ENCODE measurements at places on chromosomes 16 and 17.
A peak's percentile ranks its signal among the peaks of the same experiment; 100 is the strongest.

GRCh38 chr17:35057332-35057915, 6.1 kb downstream of the RFFL start:
- DNase-seq = no peak

GRCh38 chr16:2121853-2122252, 13.8 kb downstream of the PKD1 start:
- DNase-seq = peak; percentile 68

GRCh38 chr16:86574646-86575045, 3.7 kb upstream of the FOXL1 start:
- no peak for DNase-seq

DNA sequence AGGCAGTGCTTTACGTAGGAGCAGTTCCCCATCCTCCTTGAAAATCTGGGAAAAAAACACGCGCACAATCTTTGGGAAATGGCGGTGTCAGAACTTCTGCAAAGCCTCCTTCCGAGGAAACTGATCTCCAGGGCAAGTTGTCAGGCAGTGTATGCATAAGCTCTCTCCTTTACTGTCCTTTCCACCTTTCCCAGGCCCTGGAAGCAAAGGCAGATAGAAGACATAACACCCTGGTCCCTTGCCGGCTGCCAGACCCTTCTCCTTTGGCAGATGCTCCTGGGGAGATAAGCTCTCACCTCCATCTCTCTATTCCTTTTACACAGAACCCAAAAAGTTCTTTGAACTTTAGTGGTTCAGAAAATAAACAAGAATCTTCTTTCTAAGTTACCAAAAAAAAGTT, 12.4 kb downstream of the TOB1 start:
- DNase-seq = no peak

GRCh38 chr17:64534187-64534586, 27.4 kb downstream of the CEP95 start:
- DNase-seq = no peak

- no peak for DNase-seq
Observed at GRCh38 chr16:525520-526180, 1.9 kb upstream of the CAPN15 start.

DNA sequence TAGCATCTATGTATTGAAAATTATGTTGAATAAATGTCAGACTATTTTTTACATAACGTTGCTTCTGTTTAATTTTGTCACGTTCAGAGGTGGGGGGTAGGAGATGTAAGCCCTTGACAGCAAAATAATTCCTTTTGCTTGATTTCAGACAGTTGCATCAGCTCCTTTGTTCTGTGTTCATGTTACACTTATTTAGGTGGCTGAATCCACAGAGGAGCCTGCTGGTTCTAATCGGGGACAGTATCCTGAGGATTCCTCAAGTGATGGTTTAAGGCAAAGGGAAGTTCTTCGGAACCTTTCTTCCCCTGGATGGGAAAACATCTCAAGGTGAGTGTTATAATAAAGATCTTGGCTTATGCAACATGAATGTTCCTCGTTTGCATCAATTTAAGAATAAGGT, 4.5 kb downstream of the HERPUD1 start:
- DNase-seq = no peak

DNA sequence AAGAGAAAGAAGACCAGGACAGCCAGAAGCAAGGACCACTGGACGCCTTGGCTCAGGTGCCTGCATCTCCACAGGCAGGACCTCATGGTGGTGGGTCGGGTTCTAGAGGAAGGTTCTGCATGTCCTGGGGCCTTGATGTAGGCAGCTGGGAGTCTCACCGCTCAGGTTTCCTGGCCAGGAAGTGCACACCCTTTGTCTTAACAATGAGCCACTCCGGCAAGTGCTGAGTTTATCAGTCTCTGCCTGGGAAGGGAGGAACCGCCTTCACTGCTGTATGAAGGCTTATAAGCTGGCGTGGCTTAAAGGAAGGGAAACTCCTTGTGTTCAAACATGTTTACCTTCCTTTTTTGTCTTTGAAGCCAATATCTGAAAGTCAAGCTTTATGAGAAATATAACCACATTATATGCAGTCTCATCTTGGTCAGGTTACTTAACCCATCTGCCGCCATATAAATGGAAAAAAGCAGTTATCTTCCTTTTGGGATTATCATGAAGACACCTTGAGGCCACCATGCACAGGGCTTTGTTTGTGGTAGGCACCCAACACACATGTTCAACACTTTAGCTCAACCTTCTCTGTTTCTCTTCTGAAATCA, at the start of gene ST6GALNAC1:
Gene ST6GALNAC1, minus strand, starts transcription at position 205 of the 596 bp plus-strand sequence. Its CDS starts 119 bp downstream, at position 86.
- no peak for DNase-seq

GRCh38 chr16:67419502-67419901, 3.2 kb upstream of the ZDHHC1 start:
- no peak for DNase-seq

DNA sequence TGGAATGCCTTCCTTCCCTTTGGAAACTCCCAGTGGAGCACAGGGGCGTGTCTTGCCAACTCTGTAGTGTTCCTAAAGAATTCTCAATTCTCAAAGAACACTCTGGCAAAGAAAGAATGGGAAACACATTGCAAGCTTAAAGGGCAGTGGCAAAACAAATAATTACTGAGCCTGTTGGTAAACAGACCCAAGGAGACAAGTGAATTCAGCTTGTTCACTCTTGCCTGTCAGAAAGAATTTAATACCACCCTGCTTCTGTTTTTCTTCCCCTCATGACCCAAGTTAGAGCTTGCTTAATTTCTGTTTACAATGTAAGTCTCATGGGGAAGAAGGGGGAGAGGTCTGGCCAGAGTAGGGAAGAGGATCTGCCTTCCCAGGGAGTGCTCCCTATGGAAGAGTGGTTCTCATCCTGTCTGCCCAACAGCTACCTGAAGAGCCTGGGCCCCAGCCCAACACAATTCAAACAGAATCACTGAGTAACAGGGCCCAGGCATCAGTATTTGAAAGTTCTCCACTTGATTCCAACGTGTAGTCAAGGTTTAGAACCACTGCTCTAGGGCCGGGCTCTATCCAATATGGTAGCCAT, 386.0 kb downstream of the SLC39A11 start:
- DNase-seq = no peak

- DNase-seq = no peak
Observed at GRCh38 chr16:66152823-66153393, 213.6 kb upstream of the CDH5 start.

GRCh38 chr16:86196687-86197391, 297.9 kb downstream of the IRF8 start:
- no peak for DNase-seq

GRCh38 chr17:20174588-20175265, 165.6 kb downstream of the SPECC1 start:
- no peak for DNase-seq

DNA sequence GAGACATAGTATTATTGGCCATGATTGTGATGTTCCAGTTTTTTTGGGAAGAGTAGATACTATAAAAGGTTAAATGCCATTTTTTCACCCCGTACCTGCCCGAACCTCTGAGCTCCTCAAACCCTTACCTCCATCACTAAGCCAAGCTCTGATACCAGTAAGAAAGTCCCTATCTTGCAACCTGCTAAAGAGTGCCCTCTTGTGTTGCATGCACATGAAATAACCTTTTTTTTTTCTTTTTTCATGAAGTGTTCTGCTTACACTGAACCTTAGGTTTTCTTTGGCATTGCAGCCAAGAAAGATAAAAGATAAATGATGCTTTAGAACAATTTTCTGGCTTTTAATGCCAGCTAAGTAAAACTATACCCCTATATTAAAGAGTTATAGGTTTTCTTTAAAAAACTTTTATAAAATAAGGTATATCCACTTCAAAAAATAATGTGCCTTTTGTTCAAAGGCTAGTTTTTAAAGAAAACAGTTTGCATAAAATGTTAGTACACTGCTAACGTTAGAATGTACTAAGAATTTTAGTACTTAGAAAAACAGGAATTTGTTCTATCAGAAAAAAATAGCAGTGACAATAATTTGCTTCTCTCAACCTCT, 295.3 kb upstream of the PMFBP1 start:
- no peak for DNase-seq

- DNase-seq = no peak
Observed at GRCh38 chr16:84821728-84822689, 2.2 kb downstream of the CRISPLD2 start.

GRCh38 chr17:80284631-80285030, 24.0 kb downstream of the RNF213 start:
- no peak for DNase-seq

- no peak for DNase-seq
Observed at GRCh38 chr17:82351713-82352488, 7.1 kb upstream of the TEX19 start.

DNA sequence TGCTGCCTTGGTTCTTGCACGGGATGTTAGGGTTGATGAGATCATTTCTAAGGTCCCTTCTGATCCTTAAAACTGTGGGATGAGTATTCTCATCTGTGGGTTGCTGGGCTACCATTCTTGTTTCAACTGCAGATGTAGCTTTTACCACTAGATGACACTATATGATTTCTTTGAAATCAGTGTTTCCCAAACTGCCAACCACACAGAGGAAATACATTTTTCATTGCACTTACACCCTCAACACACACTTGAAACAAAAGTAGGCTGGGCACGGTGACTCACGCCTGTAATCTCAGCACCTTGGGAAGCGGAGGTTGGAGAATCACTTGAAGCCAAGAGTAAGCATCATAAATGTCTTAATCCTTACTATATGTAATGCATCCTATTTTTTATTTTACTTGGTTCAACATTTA, 15.3 kb downstream of the LCMT1 start:
- no peak for DNase-seq

DNA sequence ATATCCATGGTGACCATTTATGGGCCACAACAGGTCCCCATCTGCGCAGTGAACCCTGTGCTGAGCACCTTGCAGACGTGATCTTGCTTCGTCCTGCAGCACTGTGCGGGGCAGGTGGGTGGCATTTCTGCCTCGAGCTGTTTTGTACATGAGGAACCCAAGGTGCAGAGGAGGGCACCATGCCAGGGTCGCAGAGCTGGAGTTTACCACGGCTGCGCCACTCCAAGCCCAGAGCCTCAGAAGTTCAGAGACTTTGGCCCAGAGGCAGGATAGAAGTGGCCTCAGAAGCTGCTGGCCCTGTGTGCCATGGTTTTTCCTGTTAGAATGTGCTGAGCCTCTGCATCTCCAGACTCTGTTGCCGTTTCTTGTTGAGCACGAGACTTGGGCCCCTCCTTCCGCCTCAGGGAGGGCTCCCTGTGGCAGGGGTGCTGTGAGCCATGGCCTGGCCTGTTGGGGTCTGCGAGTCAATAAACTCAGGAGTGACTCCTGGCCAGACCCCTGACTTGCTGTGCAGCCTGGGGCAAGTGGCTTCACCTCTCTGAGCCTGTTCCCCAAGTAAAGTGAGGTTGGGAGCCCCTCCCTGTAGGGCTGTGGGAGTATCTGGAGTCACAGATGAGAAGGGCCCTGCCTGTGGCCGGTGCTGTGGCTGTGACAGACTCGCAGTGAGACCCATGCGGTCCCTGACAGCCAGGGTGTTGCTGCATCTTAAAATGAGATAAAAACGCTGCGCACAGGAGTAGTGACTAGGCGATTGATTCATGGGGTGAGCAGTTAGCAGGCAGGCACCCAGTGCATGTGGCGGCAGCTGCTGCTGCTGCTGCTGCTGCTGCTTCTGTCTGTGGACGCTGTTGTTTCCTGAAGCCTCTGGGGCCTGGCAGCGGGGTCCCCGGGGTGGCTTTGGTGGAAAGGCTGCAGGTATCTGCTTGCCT, 11.8 kb downstream of the MAP2K3 start:
- DNase-seq = no peak

DNA sequence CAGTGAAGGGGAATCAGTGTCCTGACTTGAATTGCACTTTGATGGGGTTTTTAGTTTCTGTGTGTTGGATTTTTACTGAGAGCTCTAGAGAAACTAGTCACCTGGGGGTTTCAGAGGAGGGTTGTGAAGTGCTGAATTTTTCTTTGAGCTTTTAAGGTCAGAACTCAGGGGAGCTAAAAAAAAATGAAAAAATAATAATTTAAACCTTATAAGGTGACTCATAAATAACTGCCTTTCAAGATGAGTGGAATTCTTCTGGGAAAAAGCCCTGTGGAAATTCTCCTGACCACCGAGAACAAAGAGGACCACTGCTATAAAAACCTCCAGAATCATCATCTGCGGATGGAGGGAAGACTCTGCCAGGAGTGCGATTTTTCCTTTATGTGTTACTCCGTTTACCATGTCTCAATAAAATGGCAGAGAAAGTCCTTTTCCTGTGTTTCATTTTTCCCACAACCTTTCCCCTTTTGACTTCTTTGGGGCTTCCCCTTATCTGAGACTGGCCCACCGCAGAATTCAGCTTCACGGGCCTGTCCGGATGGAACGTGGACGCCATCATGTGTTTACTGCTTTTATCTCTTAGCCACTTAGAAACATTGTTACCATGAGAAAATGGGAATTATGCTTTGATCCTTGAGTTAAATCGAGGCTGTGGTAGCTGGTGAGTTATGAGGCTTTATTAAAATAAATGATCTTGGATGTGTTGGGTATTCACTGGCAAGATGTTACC, 39.7 kb downstream of the RPTOR start:
- no peak for DNase-seq

DNA sequence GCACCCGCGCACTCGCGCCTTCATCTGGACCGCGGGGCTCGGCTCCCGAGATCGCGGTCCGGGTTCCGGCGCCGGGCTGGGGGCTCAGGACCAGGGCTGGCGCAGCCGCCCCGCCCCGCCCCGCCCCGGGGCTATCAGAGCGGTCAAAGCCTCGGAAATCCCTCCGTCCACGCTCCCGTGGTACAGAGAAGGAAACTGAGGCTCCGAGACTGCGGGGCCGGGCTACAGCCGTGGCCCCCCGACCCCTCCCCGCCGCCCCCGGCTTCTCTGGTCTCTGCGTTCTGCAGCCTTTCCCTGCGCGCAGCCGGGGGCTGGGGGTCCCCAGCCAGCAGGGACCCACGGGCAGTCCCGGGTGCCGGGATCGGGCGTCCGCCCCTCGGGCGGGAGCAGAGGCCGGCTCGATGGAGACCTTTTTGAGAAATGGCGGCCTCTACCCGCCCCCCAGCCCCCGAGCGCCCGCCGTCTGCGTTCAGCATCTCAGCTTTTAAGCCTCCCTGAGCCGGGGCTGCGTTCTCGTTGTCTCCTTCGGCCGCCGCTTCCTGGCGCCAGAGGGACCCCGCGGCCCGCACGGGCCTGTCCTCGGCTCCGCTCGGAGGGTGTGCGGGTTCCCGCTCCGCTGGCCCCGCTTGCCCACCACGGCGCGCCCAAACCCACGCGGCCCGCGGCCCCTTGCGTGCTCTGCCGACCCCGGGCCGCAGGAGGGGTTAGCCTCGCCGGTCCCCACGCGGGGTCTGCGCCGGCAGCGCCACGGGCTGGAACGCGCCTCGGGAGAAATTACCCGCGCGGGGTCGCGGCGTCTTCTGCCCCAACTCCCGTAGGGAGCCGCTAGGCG, 1.5 kb upstream of the NPTX1 start:
- DNase-seq = no peak

GRCh38 chr16:65489531-65490023, 367.7 kb upstream of the CDH11 start:
- DNase-seq = no peak

DNA sequence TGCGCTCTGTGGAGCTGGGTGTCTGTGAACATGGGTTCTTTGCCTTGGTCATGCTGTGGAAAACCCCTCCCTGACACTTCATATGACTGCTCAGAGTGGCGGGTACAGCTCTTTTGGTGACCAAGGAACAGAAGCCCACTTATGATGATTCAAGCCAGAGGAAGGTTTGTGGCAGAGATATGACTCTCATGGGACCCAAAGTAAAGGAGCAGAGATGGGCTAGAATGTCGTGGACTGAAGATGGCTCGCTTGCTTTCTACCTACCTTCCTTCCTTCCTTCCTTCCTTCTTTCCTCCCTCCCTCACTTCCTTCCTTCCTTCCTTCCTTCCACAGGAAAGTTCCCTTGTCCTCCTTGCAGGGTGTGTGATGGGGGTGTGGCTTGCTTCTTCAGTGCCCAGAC, 169.7 kb upstream of the IRX3 start:
- no peak for DNase-seq
